ENCODE measurements at places on chromosomes 16 and 17.

GRCh38 chr17:51014129-51014528 is 106.5 kb downstream of the SPAG9 start:
- DNase-seq = no peak

DNA sequence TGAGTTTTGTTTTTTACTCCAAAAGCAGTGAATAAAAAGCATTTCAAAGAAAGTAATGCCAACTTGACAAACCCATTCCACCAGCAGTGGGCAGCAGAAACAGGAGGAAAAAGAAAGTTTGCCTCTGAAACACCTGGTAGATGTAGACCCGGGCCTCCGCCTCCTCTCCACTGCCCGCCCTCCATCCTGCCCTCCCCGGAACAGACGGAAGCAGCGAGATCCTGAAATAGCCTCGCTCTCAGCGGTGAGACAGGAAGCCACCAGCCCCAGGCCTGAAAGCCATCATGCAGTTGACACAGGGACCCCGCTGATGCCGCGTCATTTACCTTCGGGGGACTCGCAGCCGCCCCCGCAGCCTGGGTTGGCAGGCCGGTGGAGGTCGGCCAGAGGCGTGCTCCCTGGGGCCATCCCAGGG is 67.8 kb downstream of the C16orf78 start:
- DNase-seq = no peak

DNA sequence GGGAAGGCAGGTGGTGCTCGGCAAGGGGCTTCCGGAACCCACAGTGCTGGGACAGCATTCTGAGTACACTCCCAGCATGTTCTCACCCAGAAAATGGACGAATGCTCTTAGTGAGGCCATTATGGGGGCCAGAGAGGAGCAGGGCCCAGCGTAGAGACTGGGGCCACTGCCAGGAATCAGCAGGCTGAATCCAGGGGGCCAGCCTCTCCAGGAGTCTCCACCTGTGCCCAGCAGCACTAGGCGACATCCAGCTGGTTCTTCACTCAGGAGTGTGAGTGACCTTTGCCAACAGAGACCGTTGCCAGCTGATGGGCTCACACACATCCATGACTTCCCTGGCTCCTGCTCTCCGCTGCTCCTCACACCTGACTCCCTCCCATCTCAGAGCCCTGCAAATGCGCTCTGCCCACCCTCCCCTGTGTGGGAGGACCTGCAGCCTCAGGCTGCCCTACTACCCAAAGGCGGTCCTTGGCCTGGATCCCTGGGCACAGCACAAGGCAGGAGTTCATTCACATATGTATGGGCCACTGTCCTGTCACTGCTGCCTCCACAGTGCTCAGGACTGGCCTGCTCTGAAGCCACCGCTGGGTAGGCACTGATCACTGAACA is 5.1 kb downstream of the RHBDF1 start:
- no peak for DNase-seq

- peak; percentile 43 for DNase-seq
Observed at GRCh38 chr16:3696425-3697218, 20.7 kb downstream of the TRAP1 start.

DNA sequence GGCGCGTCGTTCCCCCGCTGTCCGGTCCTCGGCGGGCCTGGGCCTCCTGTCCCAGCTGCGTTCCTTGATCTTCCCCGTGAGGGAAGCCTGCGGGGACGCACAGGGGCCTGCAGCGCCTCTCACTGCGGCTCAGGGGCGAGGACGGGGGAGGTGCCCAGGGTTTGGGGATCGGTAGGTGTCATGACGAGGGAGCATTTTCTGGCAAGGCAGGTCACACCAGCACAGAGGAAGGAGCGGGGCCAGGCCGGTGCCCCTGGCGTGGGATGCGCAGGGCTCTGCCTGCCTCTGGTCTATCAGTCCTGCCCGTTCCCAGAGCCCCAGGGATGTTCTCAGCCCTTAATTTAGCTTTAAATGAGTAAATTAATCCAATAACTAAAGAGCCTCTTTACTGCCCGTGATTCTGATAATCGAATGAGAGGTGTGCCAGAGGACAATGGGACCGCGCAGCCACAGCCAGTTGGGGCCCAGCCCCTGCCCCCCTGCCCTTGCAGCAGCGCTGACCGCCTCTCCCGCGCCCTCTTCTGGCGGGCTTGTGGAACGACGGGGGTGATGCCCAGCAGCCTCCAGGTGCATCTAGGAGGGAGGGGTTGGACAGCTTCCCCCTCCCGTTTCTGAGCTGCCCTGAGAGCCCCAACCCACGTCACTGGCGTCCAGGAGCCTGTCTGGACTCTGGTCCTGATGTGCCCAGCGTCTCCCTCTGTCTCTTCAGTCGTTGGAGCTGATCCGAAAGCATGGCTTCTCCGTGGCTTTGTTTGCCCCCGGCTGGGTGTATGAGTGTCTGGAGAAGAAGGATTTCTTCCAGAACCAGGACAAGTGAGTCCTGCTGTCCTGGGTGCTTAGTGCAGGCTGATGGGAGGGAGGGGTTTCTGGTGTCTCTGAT is 7.9 kb downstream of the ENGASE start:
- peak; percentile 72 for DNase-seq

- no peak for DNase-seq
Observed at GRCh38 chr17:70235252-70235651, 65.9 kb downstream of the KCNJ2 start.

DNA sequence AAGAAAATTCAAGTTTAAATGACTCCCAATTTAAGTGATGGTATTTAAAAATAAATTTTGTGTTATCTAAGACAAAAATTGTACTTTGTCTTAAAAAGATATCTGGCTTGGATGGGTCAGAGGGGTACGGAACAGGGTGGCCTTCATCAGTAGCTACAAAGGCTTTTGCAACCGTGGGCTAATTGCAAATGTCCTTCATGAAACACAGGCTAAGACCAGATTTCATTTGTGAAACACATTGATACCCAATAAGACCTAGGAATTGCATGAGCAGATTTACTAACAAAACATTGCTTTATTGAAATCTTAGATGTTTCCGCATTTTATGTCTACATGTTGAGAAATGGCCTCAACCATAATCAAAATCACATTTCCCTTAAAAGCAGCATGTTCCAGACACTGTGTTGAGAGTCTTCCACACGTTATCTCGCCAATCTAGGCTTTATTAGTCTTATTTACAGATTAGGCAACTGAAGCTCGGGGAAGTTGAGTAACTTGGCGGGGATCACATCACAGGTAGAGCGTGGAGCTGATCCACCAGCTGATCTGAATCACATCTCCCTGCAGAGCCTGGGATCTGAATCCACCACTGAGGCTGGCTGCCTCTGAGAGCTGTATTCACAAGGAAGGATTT is 21.8 kb downstream of the FBXO39 start:
- DNase-seq = no peak

Data from DMS53 (cell line).